ENCODE measurements at places on chromosomes 1 and 21.

- no peak for DNase-seq
Observed at GRCh38 chr1:79899914-79900313, 893.4 kb upstream of the ADGRL4 start.

DNA sequence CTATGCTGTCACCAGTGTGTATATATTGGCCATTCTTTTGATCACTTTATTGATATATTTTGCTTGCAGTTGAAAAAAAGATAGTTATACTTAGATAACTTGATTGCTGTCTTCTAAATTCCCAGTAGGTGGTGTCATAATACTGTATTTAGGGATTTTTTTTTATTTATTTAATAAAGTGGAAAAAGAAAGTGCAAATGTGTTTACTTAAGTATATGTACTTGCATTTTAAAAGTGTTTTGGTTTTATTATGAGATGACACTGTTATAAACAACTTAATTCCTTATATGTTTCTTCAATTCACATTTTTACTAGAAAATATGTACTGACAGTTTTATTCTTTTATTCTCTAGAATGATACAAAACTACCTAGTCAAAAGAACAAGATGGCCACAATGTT lies 164.8 kb downstream of the USP25 start:
- DNase-seq = no peak

GRCh38 chr1:226942392-226942791 lies 2.3 kb downstream of the COQ8A start:
- no peak for DNase-seq

DNA sequence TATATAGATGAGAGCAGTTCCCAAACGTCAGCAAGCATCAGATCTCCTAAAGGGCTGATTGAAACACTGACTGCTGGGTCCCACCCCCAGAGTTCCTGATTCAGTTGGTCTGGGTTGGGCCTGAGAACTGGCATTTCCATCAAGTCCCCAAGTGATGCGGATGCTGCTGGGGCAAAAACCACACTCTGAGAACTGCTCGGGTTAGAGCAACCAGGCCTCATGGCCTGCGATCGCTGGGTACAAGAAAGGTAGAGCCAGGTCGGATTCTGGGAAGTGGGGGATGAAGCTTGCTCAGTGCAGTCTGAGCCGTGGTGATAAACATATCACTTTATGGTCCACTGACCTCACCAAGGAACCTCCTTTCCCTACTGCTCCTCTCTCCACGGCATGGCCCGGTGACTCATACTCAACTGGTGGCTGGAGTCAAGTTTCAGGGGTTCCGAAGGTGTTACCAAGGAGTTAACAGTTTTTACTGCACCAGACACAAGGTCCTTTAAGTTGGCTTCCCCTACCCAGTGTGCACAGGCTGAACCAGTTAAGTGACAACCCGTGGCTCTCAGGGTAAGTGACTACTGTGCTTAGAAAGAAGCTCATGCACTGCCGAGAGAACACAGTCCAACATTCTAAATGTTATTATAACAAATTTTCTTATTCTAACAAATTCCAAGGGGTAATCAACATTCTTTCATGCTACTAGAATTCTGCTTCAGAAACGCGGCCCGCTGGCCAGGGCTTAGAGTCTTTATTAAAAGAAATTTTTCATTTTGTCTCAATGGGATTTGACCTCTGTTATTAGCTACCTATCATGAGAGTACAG lies 153.5 kb downstream of the TGFBR3 start:
- DNase-seq = no peak

DNA sequence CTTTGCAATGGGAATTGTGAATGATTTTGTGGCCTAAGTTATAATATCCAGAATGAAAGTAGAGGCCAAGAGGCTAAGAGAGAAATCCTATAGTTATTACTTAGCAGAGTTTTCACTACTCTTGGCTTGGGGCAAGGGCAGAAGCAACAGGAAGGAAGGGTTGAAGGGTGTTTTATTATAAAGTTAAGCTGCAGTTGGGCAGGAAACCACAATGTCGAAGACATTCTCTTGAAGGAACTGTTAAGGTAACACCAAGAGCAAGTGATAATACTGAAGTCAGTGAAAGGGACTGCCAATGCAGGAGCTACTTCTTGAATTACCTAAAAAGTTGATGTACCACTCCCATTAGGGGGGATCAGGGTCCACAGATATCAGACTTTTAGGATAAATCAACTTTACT lies 8.3 kb downstream of the XCL2 start:
- DNase-seq = no peak

All from stimulated activated CD4-positive, alpha-beta T cell treated with anti-CD3 and anti-CD28 coated beads, Interleukin-4, amount 100 ng/mL, for 4 hours (primary cell).